ENCODE measurements at places on chromosomes 4 and X.
A peak's percentile ranks its signal among the peaks of the same experiment; 100 is the strongest.

DNA sequence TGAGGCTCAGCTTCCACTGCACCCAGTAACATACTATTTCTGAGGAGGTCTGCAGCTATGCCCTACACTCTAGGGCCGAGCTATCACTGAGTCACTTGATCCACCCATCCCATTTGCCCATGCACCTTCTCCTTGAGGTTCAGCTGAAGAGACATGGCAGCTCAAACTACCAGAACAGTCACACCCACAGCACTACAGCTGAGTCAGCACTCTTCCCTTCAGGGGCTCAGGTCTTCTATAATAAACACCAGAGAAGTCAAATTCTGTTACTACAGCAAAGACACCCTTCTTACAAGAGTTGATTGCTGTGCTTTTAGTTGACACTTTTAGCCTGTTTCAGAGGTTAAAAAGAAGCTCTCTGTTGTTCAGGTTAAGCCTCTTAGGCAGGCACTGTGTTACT lies 1696.4 kb upstream of the ADGRL3 start:
- DNase-seq = no peak

- no peak for DNase-seq
Observed at GRCh38 chr4:155745984-155746383, 12.8 kb upstream of the GUCY1B1 start.

DNA sequence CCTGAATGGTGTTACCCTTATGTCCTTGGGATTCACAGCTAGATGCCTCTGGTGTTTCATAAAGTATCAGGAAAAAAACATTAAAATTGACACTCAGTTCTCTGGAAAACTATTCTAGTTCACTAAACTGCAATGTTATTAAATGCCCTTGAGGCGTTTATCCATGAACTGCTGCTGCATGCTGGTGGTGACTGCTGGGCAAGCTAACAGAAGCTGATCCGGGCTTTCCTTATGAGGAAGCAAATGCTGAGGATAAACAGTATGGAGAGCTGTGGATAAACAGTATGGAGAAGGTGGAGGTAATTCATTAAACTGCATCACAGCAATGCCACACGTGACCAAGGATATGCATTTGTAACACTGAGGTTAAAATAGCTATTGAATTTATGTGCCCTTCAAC lies 227.0 kb downstream of the NR3C2 start:
- DNase-seq = no peak

DNA sequence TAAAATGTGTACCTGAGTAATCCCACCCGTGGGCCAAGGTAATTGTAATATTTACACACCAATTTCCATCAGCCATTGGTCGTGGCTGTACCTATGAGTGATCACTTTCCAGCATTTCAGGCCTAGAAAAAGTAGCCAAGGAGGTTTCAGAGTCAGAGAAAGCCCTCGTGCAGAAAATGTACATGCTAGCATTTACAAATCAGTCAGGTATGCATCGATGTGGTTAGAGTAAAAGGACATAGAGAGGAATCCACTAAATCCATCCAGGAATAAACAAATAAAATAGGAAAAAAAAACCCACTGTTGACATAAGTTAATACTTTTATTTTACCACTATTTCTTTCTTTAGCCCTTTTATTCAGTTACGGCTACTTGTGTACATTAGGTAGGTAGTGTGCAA lies 256.8 kb downstream of the TRIML1 start:
- no peak for DNase-seq

DNA sequence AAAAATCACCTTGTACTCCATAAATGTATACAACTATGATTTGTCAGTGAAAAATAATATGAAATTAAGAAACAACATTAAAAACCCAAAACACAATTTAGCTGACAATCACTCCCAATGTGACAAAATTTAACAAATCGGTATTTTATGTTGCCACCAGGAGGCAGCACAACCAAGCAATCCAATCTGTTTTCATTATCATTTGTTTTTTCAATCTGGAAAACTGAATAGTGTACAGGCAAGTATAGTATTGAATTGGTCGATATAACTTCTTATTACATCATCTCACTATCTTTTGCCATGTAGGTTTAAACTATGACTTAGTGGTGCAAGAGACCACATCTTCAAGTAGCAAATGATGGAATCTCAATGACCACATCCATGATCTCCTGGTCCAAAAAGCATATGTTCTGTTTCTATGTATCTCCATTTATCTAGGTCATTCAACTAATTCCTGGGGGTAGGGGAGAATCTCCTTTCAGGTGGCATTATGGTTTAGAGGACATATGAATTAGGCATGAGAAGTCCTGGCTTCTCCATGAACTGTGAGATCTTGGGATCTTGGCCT lies 112.9 kb upstream of the AGA start:
- peak; percentile 14 for DNase-seq

DNA sequence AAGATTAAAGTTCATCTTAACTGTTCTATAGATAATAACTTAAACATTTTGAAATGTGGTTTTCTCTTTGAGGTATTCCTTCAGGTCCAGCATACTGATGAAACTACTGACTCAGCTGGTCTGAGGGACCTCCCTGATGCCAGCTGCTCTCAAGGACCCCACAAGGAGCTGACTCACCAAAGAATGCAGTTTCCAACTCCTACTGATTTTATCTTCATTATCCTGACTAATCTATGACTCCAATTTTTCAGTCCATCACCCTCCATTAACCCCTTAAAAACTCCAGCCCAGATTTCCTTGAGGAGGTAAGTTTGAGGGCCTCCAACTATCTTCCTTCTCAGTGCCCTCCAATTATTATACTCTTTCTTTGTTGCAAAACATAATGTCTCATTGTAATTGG lies 1.4 kb upstream of the UGT2B4 start:
- no peak for DNase-seq
